Stimulated activated naive CD8-positive, alpha-beta T cell treated with anti-CD3 and anti-CD28 coated beads, Interleukin-15, amount 100 ng/mL, for 72 hours (primary cell): ENCODE measurements at places on chromosomes 6 and 20.

GRCh38 chr6:44672086-44672485 is 284.6 kb downstream of the CDC5L start:
- no peak for DNase-seq

- no peak for DNase-seq
Observed at GRCh38 chr6:131433927-131434326, 139.1 kb upstream of the ARG1 start.

DNA sequence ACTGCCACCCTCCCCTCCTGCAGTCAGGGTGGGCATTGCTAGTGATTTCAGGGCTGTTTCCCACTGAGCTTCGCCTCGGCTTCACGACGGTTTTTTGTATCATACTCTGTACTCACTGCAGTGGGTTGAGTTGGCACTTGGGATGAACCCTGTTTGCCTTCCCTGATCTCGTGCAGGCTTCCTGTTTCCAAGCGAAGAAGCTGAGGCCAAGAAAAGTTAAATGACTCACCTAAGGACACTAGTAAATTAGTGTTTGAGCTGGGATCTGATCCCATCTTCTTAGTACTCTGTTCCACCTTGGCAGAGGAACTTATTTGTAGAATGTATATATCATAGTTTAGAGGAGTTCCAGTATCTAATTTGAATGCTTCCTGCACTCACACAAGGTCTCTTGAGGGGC is 50.3 kb upstream of the VSTM2L start:
- no peak for DNase-seq

- DNase-seq, result no peak
Observed at GRCh38 chr6:102114402-102114801, 720.9 kb downstream of the GRIK2 start.

DNA sequence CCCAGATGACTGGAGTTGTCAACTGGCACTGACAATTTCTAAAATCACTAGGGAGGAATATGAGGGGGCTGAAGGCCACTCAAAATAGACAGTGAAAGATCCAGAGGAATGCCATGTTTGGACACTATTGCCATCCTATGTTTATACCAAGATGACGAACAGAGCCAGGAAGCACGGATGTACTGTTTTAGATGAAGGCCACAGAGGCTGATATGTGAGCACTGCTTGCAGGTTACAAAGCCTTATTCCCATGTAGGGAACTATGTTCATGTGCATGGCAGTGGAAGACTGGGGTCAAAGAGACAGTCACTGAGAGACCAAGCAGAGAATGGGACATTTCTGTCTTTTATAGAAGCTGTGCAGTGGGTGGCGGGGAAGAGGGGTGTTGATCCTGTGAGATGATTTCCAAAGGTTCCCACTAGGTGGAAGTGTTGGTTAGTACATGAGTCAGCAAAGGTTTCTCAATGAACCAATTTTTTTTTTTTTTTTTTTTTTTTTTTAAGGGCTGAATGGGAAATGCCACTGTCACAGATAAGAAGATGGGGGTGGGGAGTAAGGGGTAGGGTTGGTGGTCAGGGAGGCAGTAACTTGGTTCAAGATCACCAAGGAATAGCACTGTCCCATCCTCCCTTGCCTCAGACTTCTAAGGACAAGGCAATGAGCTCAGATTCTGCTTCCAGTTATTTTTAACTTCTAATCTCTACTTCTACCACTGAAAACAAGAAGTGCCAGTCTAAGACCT is 46.7 kb upstream of the MOCS1 start:
- no peak for DNase-seq

DNA sequence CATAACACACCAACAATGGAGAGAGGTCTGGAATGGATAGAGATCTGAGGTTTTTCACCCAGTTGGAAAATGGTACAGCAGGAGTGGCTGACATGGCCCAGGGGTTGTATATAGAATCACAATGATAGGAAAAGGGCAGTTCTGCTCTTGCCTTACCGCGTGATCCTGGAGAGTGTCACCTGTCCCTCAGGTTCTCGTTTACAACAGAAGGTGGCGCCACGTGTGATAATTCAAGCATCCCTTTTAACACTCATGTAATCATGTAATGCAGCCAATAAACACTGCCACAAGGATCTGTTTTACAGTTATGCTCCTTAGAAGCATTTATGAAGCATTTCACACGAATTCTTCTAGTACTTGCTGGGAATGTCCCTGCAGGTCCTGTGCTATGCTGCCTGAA is 12.9 kb upstream of the WFDC2 start:
- DNase-seq, result peak; percentile 37

DNA sequence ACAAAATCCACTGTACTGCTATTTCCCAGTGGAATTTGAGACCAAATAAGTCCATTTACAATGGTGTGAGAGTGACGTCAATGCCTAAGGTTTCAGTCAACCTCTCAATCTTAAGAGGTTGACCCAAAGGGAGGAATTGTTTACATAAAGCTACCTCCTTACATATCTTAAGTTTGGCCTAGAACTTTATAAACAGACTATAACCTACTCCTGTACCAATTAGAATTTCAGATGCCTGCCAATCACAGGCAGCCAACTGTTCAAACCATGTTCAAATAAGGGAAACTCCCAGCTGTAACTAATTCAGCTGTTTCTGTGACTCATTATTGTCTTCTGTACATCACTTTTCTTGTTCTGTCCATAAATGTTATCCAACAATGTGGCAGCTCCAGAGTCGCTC is 14.5 kb downstream of the LGSN start:
- DNase-seq, result no peak

GRCh38 chr6:64330694-64331307 is 695.2 kb downstream of the PHF3 start:
- DNase-seq, result peak; percentile 26

DNA sequence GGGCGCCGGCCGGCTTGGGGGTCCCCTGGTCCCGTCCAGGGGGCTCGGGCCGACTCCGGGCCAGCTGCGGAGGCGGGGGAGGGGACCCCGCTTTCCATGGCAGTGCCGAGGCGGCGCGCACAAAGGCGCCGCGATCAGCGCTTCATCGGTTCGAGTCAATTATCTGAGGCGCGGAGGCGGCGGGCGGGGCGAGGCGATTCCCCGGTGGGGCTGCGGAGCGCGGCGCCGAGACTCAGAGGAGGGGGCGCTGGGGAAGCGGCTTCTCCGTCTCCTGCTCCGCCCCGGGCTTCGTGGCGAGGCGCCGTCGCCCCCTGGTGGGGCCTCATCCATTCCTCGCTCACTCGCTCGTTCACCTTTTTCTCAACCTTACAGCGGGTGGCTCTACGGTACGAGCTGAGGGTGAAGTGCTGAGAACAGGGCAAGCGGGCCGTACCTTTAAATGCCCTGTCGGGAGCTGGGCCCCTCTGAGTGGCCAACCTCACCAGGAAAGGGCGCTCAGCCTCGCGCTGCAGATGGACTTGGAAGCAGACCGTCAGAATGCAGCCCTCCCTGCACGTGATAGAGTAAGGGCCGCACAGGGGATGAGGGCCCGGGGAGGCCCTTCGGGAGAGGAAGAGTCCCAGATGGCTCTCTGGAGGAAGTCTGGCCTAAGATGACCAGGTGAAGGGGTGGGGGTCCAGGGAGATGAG is 39.9 kb downstream of the SLC52A3 start:
- DNase-seq, result peak; percentile 59

DNA sequence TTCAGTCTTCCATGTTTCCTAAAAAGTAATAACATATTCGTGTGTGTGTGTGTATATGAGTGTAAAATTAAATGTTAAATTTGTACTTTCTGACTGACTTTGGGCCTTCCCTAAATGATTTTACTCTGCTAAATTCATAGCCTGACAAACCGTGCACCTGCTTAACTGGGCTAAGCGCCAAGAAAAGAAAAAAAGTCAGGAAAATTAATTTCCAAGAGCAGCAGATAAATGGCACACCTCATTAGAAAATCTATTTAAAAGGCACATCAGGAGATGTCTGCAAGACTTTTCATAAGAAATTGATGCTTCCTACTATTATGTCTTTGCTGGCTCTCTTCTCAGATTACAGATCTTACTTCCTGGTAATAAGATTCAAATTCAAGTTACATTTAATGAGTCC is 72.4 kb downstream of the TRDN start:
- DNase-seq, result no peak

DNA sequence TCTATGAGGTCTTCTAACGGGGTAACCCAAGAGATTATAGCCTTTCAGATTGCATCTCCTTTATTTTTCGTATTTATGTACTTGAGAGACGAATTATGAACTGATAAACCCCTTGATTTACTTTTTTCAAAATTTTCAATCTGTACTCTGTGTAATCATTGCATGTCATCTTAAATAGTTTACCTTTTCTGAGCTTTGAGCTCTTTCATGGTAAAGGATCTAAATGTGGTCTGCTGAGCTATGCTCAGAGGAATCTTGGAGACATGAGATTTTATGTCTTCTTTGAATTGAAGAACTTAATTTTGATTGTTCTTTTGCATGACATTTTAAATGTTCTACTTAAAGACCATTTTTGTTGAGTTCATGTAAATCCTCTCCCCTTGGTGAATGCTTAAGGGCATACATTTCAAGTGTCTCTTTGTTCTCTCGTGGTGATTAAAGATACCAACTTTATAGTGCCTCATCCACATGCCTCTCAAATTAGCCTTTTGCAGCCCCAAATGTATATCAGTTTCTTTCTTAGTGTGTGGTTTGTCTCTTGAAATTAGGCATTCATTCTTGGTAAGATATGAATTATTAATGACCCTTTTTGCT is 116.3 kb upstream of the SCGN start:
- no peak for DNase-seq

DNA sequence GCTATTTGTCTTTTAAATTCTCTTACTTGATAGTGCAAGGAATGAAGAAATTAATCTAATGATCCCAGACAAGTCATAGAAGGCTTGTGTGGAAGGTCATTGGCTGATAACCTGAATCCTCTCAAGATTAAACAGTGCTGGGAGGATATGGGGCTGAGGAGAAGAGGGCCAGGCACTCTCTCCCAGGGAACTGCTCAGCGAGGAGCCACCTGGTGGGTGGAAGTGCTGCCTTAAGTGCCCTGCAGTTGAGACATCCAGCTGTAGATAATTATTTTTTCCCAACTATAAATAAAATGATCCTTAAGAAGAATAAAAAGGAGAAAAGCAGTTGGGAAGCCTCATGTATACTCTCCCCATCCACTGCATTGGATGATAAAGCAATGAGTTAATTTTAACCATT is 47.9 kb downstream of the BTBD3 start:
- DNase-seq, result no peak

DNA sequence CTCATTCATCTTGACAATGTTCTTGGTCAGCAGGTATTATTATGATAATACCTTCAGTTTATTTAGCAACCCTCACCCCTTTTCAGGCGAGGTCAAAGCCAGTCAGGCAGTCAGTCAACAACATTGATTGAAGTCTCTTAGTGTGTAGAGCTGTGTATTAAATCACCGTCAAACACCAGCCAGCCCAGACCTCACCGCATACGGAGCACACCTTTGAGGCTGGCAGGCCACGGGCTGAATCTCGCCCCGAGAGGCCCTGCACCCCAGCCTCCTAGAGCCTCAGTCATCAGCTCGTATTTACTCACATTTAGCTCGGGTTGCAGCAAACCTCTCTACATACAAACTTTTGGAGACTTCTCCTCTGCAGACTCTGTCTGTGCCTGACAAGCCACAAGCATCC is 36.0 kb upstream of the FOXA2 start:
- DNase-seq, result no peak
